ENCODE measurements at places on chromosomes 5 and 9. TPM values are rescaled to one million over a fixed set of nuclear protein-coding genes. Genes with fewer than 3 reads are reported as not detected.

The JAKMIP2 gene
- total RNA-seq, result 1.9 TPM

The ACTBL2 gene
- not detected for total RNA-seq

The PCDHGB1 gene
- total RNA-seq, result not detected

The RMI1 gene
- total RNA-seq, result 32.3 TPM

The SPDL1 gene
- total RNA-seq, result 44.2 TPM

The BRIX1 gene
- 106 TPM for total RNA-seq

The GAPVD1 gene
- 45.9 TPM for total RNA-seq

The SLC25A2 gene
- total RNA-seq, result 0.21 TPM

The PTPRD gene
- total RNA-seq, result 0.10 TPM

The NUDT12 gene
- total RNA-seq, result 0.96 TPM
